Fibroblast of villous mesenchyme (primary cell): ENCODE measurements at places on chromosomes 7 and 10. TPM values are rescaled to one million over a fixed set of nuclear protein-coding genes. Genes with fewer than 3 reads are reported as not detected.

The TRIM50 gene
- not detected in 2 replicates for total RNA-seq

The SH2D4B gene
- under 0.01 TPM in 1 of 2 replicates, not detected in the other for total RNA-seq

The HOXA10 gene
- 39.0 and 47.1 TPM in 2 replicates for total RNA-seq

The SPDYE11 gene
- total RNA-seq: not detected in 2 replicates

The TMEM130 gene
- 1.3 and 1.9 TPM in 2 replicates for total RNA-seq

The MUC3A gene
- not detected in 2 replicates for total RNA-seq

The HPS1 gene
- 43.2 and 49.3 TPM in 2 replicates for total RNA-seq

The NRP1 gene
- 197 and 222 TPM in 2 replicates for total RNA-seq

The OR2A42 gene
- under 0.01 TPM in 2 replicates for total RNA-seq

The GSTO2 gene
- 1.9 and 2.2 TPM in 2 replicates for total RNA-seq

The MGAM2 gene
- not detected in 2 replicates for total RNA-seq

The ZCWPW1 gene
- total RNA-seq: 0.43 and 0.64 TPM in 2 replicates

The CYP3A5 gene
- under 0.01 and 0.43 TPM in 2 replicates for total RNA-seq

The CD36 gene
- total RNA-seq: 1.3 and 4.3 TPM in 2 replicates

The EPDR1 gene
- total RNA-seq: 11.0 and 28.1 TPM in 2 replicates

The EPO gene
- not detected in 2 replicates for total RNA-seq

The PON1 gene
- not detected in 2 replicates for total RNA-seq

The ABCC2 gene
- total RNA-seq: 0.32 and 0.43 TPM in 2 replicates

The MACROH2A2 gene
- 3.9 TPM in 2 replicates for total RNA-seq

The SEMA3A gene
- 37.4 and 47.1 TPM in 2 replicates for total RNA-seq

The TMEM140 gene
- total RNA-seq: 3.5 and 5.2 TPM in 2 replicates

The CEP41 gene
- total RNA-seq: 9.7 and 12.5 TPM in 2 replicates

The C10orf105 gene
- under 0.01 TPM in 1 of 2 replicates, not detected in the other for total RNA-seq

The PTN gene
- total RNA-seq: 9.1 and 25.1 TPM in 2 replicates

The ZNF488 gene
- under 0.01 TPM in 1 of 2 replicates, not detected in the other for total RNA-seq

The CCDC3 gene
- 0.43 and 1.3 TPM in 2 replicates for total RNA-seq

The EVX1 gene
- total RNA-seq: not detected in 2 replicates

The INMT gene
- total RNA-seq: 15.8 and 48.4 TPM in 2 replicates

The COX19 gene
- 7.4 and 8.2 TPM in 2 replicates for total RNA-seq

The ACHE gene
- total RNA-seq: not detected in 2 replicates

The VAX1 gene
- total RNA-seq: not detected in 2 replicates

The GPR22 gene
- under 0.01 TPM in 1 of 2 replicates, not detected in the other for total RNA-seq

The IGFBP1 gene
- total RNA-seq: under 0.01 TPM in 1 of 2 replicates, not detected in the other

The IGFBP3 gene
- 88.5 and 175 TPM in 2 replicates for total RNA-seq

The TMEM213 gene
- total RNA-seq: not detected in 2 replicates

The HMX2 gene
- not detected in 2 replicates for total RNA-seq

The NDUFA5 gene
- total RNA-seq: 28.0 and 43.2 TPM in 2 replicates

The KLF14 gene
- total RNA-seq: under 0.01 TPM in 2 replicates

The PKD1L1 gene
- total RNA-seq: 0.32 and 0.43 TPM in 2 replicates

The CYP3A7 gene
- not detected in 2 replicates for total RNA-seq

The NODAL gene
- not detected in 2 replicates for total RNA-seq

The PRSS58 gene
- total RNA-seq: not detected in 2 replicates
